HFFc6 (cell line): ENCODE measurements at places on chromosomes 13 and 19.
A peak's percentile ranks its signal among the peaks of the same experiment; 100 is the strongest.

- H3K27ac ChIP-seq = no peak overlapping the region
- DNase-seq = no peak
- peaks cover 6% of the 10 kb centered on the region for H3K27me3 ChIP-seq
Observed at GRCh38 chr13:24036115-24036514, 124.4 kb upstream of the SPATA13 start.

- DNase-seq = no peak
- H3K4me1 ChIP-seq = peaks cover 13% of the 10 kb centered on the region; the same call in 1 of the 2 replicates
- no peaks in the 10 kb centered on the region for H3K27me3 ChIP-seq
- H3K4me3 ChIP-seq = no peak overlapping the region
- H3K27ac ChIP-seq = no peak overlapping the region
Observed at GRCh38 chr13:73985783-73986182, 148.4 kb downstream of the KLF12 start.

- DNase-seq = no peak
- H3K4me3 ChIP-seq = no peak overlapping the region; the same call in 1 of the 2 replicates
- no peak overlapping the region for H3K27ac ChIP-seq
- peaks cover 4% of the 10 kb centered on the region; the same call in 1 of the 2 replicates for H3K4me1 ChIP-seq
Observed at GRCh38 chr19:835210-835810, 5.5 kb upstream of the PRTN3 start.

GRCh38 chr13:32940601-32941000, 75.6 kb upstream of the KL start:
- peaks cover 18% of the 10 kb centered on the region for H3K27me3 ChIP-seq
- no peak overlapping the region for H3K27ac ChIP-seq
- peaks cover 4% of the 10 kb centered on the region; the same call in 1 of the 2 replicates for H3K4me1 ChIP-seq
- DNase-seq = no peak
- no peaks in the 10 kb centered on the region for H3K36me3 ChIP-seq

DNA sequence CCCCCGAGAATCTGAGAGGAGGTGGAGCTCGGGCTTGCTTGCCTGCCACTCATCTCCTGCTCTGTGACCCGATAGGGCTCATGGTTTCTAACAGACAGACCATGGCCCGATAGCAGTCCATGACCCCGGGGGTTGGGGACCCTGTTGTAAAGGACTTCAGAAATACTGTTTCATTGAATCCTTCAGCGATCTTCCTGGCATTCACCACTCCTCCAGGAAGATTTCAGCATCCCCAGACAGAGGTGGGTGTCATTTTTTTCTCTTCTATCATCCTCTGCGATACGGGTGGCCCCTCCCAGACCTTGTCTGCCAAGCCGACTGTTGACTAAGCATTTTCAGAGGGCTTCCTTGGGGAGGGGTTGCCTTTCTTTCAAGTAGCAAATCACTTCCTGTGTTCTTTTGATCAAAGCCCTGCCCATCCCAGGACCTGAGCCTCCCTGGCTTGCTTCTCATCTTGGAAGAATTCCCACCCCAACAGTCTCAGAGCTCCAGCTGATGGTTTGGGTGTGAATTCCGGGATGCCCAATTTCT, 1.7 kb downstream of the MYO1F start:
- peaks cover 4% of the 10 kb centered on the region; the same call in 1 of the 2 replicates for H3K36me3 ChIP-seq
- H3K4me3 ChIP-seq = no peak overlapping the region
- DNase-seq = peak; percentile 16
- peaks cover 15% of the 10 kb centered on the region; the same call in 1 of the 2 replicates for H3K27me3 ChIP-seq
- H3K4me1 ChIP-seq = peaks cover 29% of the 10 kb centered on the region

GRCh38 chr13:106232681-106233080, 302.8 kb downstream of the EFNB2 start:
- no peak for DNase-seq
- H3K36me3 ChIP-seq = no peaks in the 10 kb centered on the region
- peaks cover 2% of the 10 kb centered on the region; the same call in 1 of the 2 replicates for H3K27me3 ChIP-seq

GRCh38 chr19:31570718-31571117, 221.5 kb upstream of the TSHZ3 start:
- no peaks in the 10 kb centered on the region for H3K4me1 ChIP-seq
- H3K4me3 ChIP-seq = no peak overlapping the region
- H3K27ac ChIP-seq = no peak overlapping the region

- H3K36me3 ChIP-seq = no peaks in the 10 kb centered on the region
- peaks cover 2% of the 10 kb centered on the region; the same call in 1 of the 2 replicates for H3K27me3 ChIP-seq
- DNase-seq = no peak
- no peak overlapping the region for H3K27ac ChIP-seq
Observed at GRCh38 chr19:19741184-19741583, 8.3 kb upstream of the ZNF14 start.

DNA sequence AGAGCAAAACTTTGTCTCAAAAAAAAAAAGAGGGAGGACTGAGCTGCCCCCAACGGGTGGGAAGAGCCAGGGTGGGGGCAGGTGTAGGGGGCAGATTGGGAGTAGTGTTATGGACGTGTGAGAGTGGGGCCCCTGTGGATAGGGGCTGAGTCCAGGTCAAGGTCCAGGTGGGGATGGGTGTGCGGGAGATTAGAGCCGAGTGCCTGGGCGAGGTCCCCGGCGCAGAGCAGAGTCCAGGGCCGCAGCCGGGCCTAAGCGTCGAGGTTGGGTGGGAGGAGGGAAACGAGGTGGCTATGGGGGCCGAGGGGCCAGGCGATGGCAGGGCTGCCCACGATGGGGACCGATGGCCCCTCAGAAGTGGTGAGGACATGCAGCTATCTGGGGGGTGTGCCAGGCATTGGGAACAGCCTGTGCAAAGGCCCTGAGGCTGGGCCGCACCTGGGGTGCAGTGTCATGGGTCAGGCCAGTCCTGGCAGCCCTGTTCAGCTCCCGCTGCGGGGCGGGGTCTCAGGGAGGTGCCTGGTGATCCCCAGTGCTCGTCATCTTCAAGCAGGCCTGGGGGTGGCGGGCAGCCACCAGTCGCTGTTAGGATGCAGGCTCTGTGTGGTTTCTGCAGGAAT, 12.3 kb upstream of the MISP start:
- no peak overlapping the region for H3K27ac ChIP-seq
- H3K4me1 ChIP-seq = peaks cover 4% of the 10 kb centered on the region; the same call in 1 of the 2 replicates
- H3K36me3 ChIP-seq = no peaks in the 10 kb centered on the region; the same call in 1 of the 2 replicates
- no peak overlapping the region for H3K4me3 ChIP-seq
- DNase-seq = no peak

DNA sequence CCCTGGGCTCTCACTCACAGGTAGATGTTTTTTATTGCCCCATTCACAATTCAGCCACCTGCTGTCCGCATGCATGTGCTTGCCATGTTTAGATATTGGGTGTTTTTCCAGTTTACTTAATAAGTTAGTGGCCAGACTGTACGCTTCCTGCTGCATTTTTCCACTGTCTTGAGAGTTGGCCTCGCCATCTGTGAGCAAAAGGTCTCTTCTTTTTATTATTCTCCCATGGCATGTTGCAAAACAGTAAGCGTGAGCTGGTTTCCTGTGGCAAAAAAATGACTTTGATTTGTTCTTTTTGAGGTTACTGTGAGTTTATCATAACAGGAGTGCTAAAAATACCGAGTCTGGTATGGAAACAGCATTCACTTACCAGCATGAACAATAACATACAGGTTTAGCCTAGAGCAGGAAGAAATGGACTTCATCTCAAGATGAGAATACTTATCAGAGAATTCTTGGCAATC, 46.0 kb downstream of the SAE1 start:
- peak overlapping the region; percentile 95 for H3K27ac ChIP-seq
- peaks cover 35% of the 10 kb centered on the region for H3K36me3 ChIP-seq
- DNase-seq = peak; percentile 89
- H3K4me3 ChIP-seq = peak overlapping the region; percentile 60
- H3K4me1 ChIP-seq = peaks cover 46% of the 10 kb centered on the region

- H3K4me1 ChIP-seq = peaks cover 23% of the 10 kb centered on the region
- peak overlapping the region; percentile 95 for H3K4me3 ChIP-seq
- DNase-seq = no peak
- peaks cover 11% of the 10 kb centered on the region for H3K27me3 ChIP-seq
Observed at GRCh38 chr13:26558987-26559386, 1.5 kb downstream of the WASF3 start.

- peaks cover 8% of the 10 kb centered on the region; the same call in 1 of the 2 replicates for H3K27me3 ChIP-seq
- no peaks in the 10 kb centered on the region for H3K4me1 ChIP-seq
- H3K4me3 ChIP-seq = no peak overlapping the region
- no peak for DNase-seq
- no peak overlapping the region for H3K27ac ChIP-seq
Observed at GRCh38 chr13:74561155-74561554, 427.0 kb upstream of the KLF12 start.

DNA sequence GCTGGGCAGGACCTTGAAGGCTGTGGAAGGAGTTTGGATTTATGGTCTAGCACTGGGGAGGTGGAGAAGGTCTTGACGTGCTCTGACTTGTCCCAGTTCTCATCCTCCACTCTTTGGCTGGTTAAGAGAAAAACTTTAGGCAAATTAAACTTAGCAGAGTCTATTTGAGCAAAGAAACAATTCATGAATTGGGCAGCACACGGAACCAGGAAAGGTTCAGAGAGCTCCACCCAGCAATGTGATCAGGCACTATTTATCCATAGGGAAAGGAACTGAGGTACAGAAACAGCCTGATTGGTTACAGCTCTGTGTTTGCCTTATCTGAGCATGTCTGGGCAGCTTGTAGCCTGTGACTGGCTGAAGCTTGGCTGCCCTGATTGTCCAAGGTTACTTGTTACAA, 45.4 kb upstream of the CYP2B6 start:
- H3K36me3 ChIP-seq = no peaks in the 10 kb centered on the region
- no peaks in the 10 kb centered on the region for H3K4me1 ChIP-seq
- DNase-seq = no peak

GRCh38 chr19:3082331-3082730, 11.8 kb upstream of the GNA11 start:
- H3K4me1 ChIP-seq = no peaks in the 10 kb centered on the region
- no peaks in the 10 kb centered on the region for H3K36me3 ChIP-seq
- no peak for DNase-seq
- H3K27ac ChIP-seq = no peak overlapping the region
- H3K27me3 ChIP-seq = peaks cover 8% of the 10 kb centered on the region
- no peak overlapping the region for H3K4me3 ChIP-seq

DNA sequence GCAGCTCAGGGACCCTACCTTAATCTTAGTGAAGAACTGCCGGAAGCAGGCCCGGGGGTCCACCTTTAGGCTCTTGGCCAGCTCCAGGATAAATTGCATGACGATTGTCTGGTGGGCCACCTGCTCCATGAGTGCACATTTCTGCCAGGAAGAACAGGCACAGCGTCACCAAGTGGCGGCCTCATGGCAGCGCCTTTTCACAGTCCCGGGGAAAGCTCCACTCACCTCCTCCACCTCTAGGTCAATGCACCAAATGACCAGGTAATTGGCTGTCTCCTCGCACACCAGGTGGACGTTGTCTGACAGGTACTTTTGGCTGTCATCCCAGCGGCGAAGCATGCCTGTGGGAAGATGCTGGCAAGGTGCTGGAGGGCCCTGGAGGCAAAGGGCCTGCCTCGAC, 8.3 kb downstream of the CDC37 start:
- no peak for DNase-seq
- H3K36me3 ChIP-seq = peaks cover 25% of the 10 kb centered on the region
- no peaks in the 10 kb centered on the region; the same call in 1 of the 2 replicates for H3K4me1 ChIP-seq
- H3K27ac ChIP-seq = no peak overlapping the region
- H3K4me3 ChIP-seq = no peak overlapping the region
- H3K27me3 ChIP-seq = peaks cover 3% of the 10 kb centered on the region

- H3K36me3 ChIP-seq = peaks cover 5% of the 10 kb centered on the region
- H3K4me1 ChIP-seq = peaks cover 30% of the 10 kb centered on the region
- H3K4me3 ChIP-seq = peak overlapping the region; percentile 99
- no peak for DNase-seq
- peak overlapping the region; percentile 77 for H3K27ac ChIP-seq
Observed at GRCh38 chr19:41350735-41351338, 2.9 kb downstream of the TGFB1 start.

GRCh38 chr13:78325585-78325984, 277.8 kb downstream of the POU4F1 start:
- H3K27me3 ChIP-seq = no peaks in the 10 kb centered on the region; the same call in 1 of the 2 replicates
- no peaks in the 10 kb centered on the region for H3K36me3 ChIP-seq
- no peaks in the 10 kb centered on the region for H3K4me1 ChIP-seq
- no peak overlapping the region for H3K4me3 ChIP-seq
- H3K27ac ChIP-seq = no peak overlapping the region
- DNase-seq = no peak
